ENCODE measurements at places on chromosomes 7 and 10.

DNA sequence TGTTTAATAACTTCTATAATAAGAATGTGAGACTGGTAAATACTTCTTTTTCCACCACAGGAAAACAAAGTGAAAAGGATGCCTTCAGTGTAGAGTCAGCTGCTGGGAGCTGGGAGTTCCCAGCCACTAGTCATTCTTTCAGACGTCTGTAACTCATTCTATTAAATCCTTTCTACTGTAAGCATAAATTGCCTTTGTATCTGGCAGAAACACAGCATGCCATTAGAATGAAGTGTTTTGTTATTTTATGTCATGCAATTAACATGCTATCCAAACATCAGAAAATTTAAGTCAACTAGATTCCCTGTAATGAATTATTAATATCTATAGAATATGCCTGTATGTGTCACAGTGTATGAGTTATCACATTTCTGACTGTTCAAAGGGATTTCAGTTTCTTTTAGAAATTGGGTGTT lies 14.3 kb downstream of the BPGM start:
- no peak for DNase-seq

DNA sequence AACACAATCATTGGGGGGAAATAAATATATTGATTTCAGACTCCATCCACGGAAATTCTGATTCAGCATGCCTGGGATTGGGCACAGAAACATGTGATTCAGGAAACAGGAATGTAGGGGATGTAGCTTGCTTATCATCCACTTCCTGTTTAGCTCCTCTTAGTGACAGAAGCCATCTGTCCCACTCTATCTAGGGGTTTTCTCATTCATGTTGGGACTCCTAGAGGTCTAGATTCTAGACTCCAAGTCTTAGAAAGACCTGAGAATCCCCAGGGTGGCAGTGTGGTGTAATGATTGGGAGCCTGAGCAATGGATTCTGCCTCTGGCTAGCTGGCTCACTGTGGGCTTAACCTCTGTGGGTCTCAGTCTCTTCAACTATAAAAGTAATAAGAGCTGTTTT lies 67.9 kb downstream of the CDK1 start:
- DNase-seq, result no peak

DNA sequence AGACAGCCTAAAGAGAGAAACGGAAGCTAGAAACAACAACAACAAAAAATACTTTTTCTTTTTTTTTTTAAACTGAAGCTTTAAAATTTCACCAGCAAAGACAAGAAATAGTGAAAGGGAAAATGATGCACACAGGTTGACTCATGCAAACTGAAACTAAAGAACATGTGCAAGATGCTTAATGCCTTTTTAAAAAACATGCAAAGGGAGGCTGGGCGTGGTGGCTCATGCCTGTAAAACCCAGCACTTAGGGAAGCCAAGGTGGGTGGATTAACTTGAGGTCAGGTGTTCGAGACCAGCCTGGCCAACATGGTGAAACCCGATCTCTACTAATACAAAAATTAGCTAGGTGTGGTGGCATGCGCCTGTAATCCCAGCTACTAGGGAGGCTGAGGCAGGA lies 15.1 kb upstream of the CUBN start:
- peak; percentile 54 for DNase-seq

DNA sequence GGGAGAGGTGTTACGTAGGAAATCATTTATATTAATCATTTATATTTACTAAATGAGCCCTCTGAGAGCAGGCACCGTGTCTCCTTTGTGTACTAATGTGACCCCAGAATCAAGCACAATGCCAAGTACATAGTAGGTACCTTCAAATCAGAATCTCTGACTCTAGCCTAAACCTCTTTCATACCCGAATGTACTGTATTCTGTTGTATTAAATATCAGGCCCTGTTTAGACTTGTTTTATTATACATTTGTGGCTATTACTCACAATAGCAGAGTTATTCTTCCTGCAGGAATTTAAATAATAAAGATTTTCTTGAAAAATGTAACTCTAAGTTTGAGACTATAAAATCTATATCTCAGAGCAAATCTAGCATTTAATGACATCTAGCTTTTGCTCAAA lies 297.3 kb downstream of the EXOC4 start:
- DNase-seq, result no peak

- DNase-seq, result peak; percentile 65
Observed at GRCh38 chr7:71735961-71736556, 604.1 kb downstream of the GALNT17 start.

- DNase-seq, result no peak
Observed at GRCh38 chr7:92790992-92791391, 45.4 kb downstream of the CDK6 start.

- DNase-seq, result no peak
Observed at GRCh38 chr10:71093531-71093930, 118.8 kb upstream of the UNC5B start.

GRCh38 chr7:5526100-5526905 lies 102.7 kb upstream of the TNRC18 start:
- DNase-seq, result no peak

DNA sequence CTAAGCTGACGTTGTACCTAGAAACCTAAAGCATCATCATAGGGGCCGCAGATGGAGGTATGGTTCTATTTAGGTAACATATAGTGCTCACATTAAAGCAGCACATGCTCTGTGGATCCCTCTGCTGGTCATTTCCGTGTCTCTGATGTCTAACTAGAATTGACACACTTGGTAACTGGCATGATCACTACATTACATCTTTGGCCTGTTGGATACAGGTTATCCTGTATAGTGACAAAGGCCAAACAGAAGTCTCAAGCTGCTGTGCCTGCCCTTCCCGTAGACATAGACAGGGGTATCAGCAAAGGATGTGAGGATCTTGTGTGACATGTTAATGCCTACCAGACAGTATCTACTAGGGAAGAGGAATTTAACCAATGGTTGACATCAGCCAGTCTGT lies 51.2 kb downstream of the KIF5B start:
- peak; percentile 61 for DNase-seq

GRCh38 chr7:44587843-44588711 lies 6.0 kb upstream of the TMED4 start:
- DNase-seq, result peak; percentile 78

DNA sequence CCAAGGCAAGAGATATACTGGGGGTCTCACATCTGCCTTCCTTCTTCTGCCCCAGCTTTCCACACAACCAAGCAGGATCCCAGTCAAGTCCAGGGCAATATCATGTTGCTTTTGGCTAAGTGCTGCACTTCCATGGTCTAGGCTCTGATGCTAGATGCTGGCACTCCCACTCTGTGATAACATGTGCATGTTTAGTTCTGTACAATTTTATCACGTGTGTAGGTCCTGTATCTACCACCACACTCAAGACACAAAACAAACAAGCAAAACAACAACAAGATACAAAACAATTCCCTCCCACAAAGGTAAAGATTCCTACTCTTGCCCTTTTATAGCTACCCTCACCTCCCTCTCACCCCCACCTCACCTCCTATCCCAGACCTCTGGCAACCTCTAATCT lies 105.6 kb upstream of the HABP2 start:
- DNase-seq, result no peak

DNA sequence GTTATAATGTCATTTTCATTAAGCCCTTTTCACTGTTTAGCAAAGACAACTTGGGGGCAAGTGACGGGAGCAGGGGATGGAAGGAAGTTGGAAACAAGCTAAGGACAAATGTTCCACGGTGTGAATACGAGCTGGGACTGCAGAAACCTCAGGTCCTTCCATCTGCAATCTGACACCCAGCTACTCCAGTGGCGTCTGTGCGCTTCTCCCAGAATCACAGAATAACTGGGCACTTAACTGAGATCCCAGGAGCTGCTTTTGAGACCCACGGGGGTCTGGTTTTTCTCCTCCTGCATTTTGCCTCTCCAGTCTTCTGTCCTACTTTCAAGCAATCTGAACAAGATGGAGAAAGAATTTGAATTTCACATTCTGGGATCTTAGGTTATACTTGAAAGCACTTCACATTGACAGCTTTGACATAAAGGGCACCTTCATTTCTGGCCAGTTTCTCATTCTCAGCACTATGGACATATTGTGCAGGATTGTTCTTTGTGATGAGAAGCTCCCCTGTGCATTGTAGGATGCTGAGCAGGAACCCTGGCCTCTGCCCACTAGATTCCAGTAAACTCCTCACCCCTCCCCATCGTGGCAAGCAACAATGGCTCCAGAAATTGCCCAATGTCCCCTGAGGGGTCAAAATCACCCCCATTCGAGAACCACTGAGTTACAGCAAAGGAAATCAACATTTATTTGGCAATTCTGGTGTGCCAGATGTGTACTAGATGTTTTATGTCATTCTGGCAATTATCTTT lies 194.1 kb downstream of the CACNB2 start:
- no peak for DNase-seq

GRCh38 chr10:105707603-105708002 lies 1066.5 kb downstream of the SORCS3 start:
- no peak for DNase-seq

DNA sequence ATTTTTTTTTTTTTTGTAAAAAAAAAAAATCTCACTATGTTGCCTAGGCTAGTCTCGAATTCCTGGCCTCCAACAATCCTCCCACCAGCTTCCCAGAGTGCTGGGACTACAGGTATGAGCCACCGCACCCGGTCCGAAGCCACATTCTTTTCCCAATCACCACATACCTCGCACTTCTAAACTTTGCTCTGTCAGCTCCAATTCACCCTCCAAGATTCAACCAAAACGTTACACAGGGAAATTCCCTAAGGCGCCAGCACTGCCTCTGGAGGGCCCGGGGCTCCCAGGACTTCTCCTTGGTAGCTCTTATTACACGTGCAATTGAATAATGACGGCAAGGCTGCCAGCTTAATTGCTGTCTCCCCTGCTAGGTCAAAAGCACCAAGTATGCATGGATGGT lies 10.3 kb upstream of the DNAAF5 start:
- no peak for DNase-seq

- no peak for DNase-seq
Observed at GRCh38 chr7:74032191-74032490, 4.2 kb downstream of the ELN start.

DNA sequence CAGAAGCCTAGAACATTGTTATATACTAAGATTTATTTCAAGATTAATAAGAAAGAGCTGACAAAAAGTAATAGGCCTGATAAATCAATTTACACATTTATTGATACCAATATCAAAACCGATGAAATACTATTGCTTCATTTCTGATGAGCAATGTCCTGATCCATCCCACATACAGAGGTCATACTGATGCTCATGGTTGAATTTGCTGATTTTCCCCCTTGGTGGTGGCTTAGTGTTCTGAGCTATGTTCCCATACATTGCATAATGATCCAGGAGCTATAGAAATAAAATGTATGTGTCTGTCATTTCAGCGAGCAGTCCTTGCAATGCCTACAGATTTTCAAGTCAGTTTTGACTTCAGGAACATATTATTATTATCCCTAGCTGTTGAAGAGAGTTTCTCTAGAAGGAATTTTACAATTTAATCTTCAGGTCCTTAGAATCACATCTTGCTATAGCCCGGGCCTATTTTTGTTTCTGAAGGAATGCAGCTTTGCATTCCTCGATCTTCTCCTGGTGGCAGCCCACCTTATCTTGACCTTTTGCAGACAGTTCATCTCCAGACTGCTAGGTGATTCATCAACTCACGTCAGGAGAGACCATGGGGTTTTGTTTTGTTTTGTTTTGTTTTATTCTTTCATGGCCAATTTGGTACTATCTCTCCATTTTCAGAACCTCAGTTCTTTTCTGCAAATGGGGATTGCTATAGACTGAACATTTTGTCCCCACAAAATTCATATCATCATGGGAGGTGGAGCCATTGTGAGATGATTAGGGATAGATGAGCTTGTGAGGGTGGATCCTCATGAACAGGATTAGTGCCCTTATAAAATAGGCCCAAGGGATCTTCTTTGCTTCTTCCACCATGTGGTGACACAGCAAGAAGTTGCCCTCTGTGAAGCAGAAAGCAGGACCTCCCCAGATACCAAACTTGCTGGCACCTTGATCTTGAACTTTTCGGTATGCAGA lies 465.6 kb upstream of the IGFBP3 start:
- no peak for DNase-seq

- DNase-seq, result no peak
Observed at GRCh38 chr7:12670000-12670729, 17.3 kb upstream of the ARL4A start.

- no peak for DNase-seq
Observed at GRCh38 chr10:77526868-77527617, 110.6 kb downstream of the KCNMA1 start.

GRCh38 chr7:101865031-101865430 lies 47.6 kb downstream of the CUX1 start:
- no peak for DNase-seq

DNA sequence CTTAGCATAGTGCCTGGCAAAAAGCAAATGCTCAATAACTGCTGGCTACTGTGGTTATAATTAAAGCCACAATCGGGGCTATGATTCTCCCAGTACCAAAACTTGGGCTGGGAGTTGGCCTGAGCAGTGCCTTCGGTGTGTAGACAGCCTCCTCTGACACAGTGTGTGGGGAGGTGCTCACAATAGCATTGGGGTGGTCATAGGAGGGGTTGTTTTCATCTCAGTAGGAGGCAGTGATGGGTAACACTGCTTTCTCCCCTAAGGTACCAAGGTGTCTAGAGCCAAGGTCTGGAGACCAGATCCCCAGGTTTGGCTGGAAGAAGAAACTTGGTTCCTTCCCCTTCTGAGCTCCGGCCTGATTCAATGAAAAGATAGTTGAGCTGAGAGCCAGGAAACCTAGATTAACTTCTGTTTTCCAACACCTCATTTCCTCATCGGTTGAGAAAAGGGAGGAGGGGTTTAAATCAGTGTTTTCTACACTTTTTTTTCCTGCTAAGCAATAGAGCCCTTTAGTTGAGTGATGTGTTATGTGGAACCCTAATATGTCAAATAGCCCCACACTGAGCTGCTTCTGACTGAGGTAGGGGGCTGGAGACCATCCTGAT lies 68.2 kb downstream of the LRMDA start:
- DNase-seq, result no peak

GRCh38 chr7:36204929-36205635 lies 52.0 kb downstream of the EEPD1 start:
- DNase-seq, result no peak

DNA sequence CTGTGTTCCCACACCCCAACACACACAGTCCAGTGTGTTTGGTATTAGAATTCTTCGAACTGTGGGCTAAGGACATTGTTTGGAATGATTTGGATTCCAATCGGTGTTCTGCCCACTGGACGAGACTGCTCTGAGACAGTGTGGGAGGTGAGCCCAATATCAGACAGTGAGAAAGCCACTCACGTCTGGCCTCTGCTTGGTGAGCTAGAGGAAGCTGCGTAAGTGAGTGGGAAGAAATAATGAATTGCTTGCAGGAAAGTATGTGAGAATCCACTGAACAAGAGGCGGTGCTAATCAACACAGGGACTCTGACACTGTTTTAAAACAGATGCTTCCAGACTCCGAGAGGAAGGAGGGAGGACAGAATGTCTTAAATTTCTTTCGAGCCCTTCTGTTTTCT lies 675.0 kb upstream of the ANKRD30A start:
- DNase-seq, result no peak

GRCh38 chr7:94556028-94556427 lies 46.4 kb downstream of the CASD1 start:
- no peak for DNase-seq

DNA sequence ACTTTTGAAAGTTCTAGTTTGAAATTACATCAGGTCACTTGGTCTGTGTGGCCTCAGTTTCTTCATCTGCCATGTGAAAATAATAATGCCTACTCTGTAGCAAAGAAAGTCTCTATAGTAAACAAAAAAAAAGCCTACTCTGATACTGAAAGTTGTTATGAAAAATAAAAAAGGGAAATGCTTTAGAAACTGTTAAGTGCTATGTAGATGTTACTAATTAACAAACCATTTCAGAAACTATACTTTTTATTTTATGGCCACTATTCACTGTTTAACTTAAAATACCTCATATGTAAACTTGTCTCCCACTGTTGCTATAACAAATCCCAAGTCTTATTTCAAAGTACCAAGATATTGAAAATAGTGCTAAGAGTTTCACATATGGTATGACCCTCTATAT lies 50.6 kb downstream of the CFTR start:
- no peak for DNase-seq

Measured in GM12865 (cell line).